Prostate gland (tissue), 2 donors: ENCODE measurements at places on chromosomes 3 and 15. TPM values are rescaled to one million over a fixed set of nuclear protein-coding genes. Genes with fewer than 3 reads are reported as not detected.

DNA sequence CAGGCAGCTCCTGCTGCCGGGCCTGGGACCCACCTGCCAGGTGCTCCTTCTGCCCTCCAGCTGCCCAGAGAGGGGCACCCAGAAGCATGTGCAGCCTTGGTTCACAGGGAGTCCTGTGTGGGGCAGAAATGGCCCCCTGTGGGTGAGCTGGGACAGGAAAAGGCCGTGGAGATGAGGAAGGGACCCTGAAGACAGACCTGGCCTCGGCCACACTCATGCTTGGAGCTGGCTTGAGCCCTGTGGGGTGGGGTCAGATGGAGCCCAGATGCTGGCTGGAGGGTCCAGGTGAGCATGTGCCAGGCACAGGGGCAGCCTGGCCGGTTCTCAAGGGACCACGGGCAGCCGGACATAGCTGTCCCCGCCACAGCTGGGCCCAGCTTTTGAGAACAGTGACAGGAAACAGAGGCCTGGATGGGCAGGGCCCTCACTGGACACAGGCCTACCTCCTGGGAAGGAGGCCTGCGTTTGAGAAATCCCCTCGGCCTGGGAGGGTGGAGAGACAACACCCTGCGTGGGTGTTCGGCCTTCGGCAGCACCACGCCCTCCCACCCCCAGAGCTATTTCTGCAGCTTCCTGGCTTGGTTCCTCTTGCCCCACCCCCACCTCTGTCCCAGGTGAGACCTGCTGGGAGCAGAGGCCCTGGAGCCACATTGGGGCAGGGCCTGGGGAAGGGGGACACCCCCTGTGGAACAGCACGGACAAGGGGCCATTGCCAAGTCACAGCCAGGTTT, 132.6 kb upstream of the MEF2A start:
- H3K27me3 ChIP-seq = no peaks in the 10 kb centered on the region
- peaks cover 2% of the 10 kb centered on the region for H3K4me1 ChIP-seq
- no peaks in the 10 kb centered on the region for H3K36me3 ChIP-seq
- no peak for DNase-seq

DNA sequence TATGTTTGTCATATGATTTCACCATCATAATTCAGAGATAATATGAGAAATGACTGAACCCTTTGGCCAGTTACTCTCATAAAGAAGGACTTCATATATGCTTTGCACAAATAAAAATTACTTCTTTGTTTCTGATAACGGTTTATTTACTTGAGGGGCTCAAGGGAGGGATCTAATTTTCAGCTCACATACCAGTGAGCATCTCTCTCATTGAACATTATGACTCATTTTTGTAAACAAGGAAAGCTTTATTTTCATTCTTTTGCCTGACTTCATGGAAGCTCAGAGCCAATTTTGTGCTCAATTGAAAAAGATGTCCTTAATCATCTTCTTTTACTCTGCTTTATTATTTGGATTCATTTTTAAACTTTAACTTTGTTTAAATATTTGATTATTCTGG, 5.8 kb downstream of the NLGN1 start:
- no peak overlapping the region for H3K4me3 ChIP-seq
- no peak for DNase-seq
- no peak overlapping the region for H3K27ac ChIP-seq
- no peaks in the 10 kb centered on the region for H3K36me3 ChIP-seq

DNA sequence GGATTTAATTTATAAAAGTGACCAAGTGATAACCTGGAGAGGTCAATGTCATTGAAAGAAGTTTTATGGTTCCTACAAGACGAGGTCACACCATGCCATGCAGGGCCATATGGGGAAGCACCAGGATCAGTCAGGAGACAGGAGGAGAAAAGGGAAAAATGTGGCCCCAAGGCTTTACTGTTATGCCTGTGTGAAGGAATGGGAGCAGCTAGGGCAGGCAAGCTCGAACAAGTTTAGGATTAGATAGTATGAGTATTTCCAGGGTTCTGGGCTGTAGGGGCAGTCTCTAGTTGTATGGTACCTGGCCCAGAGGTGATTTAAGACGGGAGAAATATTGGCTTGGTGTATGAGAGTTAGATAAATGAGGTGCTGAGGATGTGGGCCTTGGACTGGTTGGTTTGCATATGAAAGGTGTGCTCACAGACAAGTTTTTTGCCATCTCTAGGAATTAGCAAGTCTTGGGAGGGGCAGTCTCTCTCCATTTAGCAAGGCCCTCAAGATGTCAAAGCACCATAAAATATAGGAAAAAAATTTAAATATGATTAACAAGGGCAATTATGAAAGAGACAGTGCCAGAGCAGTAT, 36.3 kb upstream of the DCLK3 start:
- no peaks in the 10 kb centered on the region for H3K27me3 ChIP-seq
- no peaks in the 10 kb centered on the region for H3K4me1 ChIP-seq
- no peaks in the 10 kb centered on the region for H3K36me3 ChIP-seq
- no peak overlapping the region for H3K4me3 ChIP-seq
- DNase-seq = no peak

- H3K27me3 ChIP-seq = no peaks in the 10 kb centered on the region
- H3K4me3 ChIP-seq = no peak overlapping the region
- no peaks in the 10 kb centered on the region for H3K36me3 ChIP-seq
These were observed 4.9 kb downstream of the TM2D3 start for GRCh38 chr15:101647251-101647650.

- no peak overlapping the region for H3K4me3 ChIP-seq
- H3K27me3 ChIP-seq = no peaks in the 10 kb centered on the region
- no peak overlapping the region for H3K27ac ChIP-seq
- H3K4me1 ChIP-seq = no peaks in the 10 kb centered on the region
These were observed 63.9 kb upstream of the TRIM42 start for GRCh38 chr3:140614001-140614400.

DNA sequence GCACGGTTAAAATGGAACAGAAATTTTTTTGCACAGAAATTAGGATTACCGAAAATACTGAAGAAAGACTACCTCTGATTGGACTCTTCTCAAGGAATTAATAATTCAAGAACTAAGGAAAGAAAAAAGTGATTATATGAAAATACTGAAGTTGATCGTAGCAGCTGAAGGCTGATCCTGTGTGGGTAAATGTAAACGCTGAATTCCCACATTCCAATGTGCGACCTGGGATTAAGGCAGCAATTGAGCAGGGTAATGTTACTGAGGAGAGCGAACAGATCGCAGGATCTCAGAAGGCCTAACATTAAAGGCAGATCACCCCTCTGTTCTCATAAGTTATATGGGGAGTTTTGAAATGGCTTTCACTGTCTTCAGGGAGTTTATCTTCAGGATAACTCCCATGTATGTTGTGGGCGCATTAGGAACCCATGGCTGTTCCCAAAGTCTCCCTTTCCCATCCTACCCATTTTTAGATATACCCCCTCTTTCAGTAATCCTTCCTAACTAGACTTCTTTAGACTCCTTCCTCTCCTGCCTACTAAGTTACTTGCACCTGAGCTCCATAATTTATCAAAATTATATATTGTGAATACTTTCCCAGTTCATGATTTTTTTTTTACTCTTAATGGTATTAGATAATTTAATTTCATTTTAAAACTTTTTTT, 1.0 kb upstream of the UBL7 start:
- no peaks in the 10 kb centered on the region for H3K36me3 ChIP-seq
- no peak overlapping the region for H3K27ac ChIP-seq
- H3K4me3 ChIP-seq = peak overlapping the region; percentile 55
- no peaks in the 10 kb centered on the region for H3K4me1 ChIP-seq
- no peak for DNase-seq
- H3K27me3 ChIP-seq = no peaks in the 10 kb centered on the region

DNA sequence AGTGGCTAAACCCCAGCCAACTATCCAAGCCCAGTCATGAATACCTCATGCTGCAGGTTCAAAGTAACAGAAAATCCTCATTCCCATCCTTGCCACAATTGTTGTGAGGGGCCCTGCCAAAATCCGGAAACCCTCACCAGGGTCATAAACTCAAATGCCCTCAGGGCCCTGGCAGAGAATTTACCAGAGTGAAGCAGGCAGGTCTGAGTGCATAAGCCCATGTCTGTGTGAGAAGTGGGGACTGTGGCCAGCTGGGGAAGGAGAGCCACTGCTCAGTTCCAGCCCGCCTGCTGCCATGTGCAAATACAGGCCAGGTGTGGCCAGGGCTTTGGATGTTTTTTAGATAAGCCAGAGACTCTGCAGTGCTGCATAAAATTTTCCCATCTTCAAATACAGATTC, 7.0 kb downstream of the CEP152 start:
- no peaks in the 10 kb centered on the region for H3K36me3 ChIP-seq
- H3K27ac ChIP-seq = no peak overlapping the region
- no peak overlapping the region for H3K4me3 ChIP-seq
- H3K4me1 ChIP-seq = no peaks in the 10 kb centered on the region

GRCh38 chr3:49399461-49399860, 12.3 kb downstream of the RHOA start:
- no peaks in the 10 kb centered on the region for H3K36me3 ChIP-seq
- no peak overlapping the region for H3K27ac ChIP-seq
- no peaks in the 10 kb centered on the region for H3K4me1 ChIP-seq
- H3K27me3 ChIP-seq = no peaks in the 10 kb centered on the region

DNA sequence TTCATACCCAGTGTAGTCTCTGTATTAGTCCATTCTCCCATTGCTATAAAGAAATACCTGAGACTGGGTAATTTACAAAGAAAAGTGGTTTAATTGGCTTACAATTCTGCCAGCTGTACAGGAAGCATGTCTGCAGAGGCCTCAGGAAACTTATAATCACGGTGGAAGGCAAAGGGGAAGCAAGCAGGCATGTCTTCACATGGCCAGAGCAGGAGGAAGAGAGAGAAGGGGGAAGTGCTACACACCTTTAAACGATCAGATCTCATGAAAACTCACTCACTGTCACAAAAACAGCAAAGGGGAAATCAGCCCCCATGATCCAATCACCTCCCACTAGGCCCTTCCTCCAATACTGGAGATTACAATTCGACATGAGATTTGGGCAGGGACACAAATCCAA, 6.3 kb upstream of the PARP14 start:
- no peak overlapping the region for H3K27ac ChIP-seq
- no peaks in the 10 kb centered on the region for H3K4me1 ChIP-seq
- DNase-seq = no peak
- no peaks in the 10 kb centered on the region for H3K27me3 ChIP-seq

GRCh38 chr15:49079340-49080039, 33.2 kb upstream of the SECISBP2L start:
- H3K36me3 ChIP-seq = no peaks in the 10 kb centered on the region
- H3K27me3 ChIP-seq = no peaks in the 10 kb centered on the region
- no peaks in the 10 kb centered on the region for H3K4me1 ChIP-seq
- H3K4me3 ChIP-seq = no peak overlapping the region
- no peak overlapping the region for H3K27ac ChIP-seq

DNA sequence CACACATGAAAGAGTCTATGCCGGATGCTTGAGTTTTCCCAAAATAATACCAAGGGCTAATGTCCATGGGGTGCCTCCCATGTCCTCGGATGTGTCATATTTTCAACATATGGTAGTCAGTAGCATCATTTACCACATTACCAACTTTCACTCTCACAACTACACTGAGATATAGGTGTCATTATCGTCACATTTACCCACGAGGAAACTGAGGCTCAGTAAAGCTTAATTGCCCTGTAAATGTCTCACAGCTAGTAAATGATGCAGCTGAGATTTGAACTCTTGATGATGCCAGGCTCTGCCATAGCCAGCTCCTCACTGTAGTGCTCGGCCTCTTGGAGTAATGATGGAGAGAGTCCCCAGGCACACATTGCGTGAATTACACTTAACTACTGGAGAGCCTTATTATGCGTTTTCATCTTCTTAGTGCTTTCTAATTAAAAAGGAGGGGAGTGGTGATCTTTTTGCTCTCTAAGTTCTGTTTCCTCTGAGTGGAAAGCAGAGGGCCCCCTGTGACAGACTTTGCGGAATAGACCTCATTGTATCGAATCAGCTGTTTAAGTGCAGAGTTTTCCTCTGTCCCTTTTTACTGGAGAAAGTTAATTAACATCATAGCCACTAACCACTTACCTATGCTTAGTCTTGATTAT, 142.0 kb upstream of the SLCO3A1 start:
- peaks cover 2% of the 10 kb centered on the region for H3K27me3 ChIP-seq
- no peak overlapping the region for H3K4me3 ChIP-seq
- H3K27ac ChIP-seq = no peak overlapping the region

DNA sequence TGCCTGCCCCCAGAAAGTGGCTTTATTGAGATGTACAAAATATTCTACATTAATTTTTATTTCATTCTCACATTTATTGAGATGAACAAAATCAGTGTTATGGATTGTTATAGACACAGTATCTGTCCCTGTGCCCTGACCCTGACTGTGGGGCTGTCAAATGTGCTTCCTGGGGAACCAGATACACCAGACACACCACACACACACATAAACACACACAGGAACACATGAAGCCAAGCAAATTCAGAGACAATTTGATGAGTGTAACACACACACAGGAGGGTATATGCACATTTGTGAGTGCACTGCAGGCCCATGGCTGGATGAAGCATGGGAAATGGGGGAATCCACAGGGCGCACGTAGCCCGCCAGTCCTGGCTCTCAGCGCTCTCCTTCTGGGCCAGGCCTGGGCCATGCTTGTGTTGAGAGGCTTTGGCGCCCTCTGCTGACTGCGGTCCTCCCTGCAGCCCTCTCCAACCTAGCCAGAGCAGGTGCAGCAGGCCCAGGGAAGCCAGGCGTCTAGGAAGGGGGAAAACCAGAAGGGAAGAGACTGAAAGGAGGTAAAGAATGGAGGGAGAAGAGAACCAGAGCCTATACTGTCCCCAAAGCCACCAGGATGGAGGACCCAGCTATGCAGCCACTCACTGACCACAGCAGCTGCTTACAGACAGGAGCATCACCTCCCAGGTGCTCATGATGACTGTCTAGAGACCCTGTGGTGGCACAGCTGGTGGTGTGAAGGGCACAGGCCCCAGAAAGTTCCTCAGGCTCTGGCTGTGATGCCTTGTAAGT, 18.0 kb upstream of the LOXL1 start:
- H3K36me3 ChIP-seq = no peaks in the 10 kb centered on the region
- no peak overlapping the region for H3K4me3 ChIP-seq
- H3K27me3 ChIP-seq = no peaks in the 10 kb centered on the region
- H3K4me1 ChIP-seq = no peaks in the 10 kb centered on the region
- H3K27ac ChIP-seq = no peak overlapping the region

The C2CD4A gene
- 0.28 TPM for total RNA-seq

The ULK3 gene
- total RNA-seq = 44.6 TPM

The IMPG2 gene
- total RNA-seq = 0.23 TPM

The PDIA3 gene
- total RNA-seq = 172 TPM

The SLMAP gene
- total RNA-seq = 131 TPM
